ENCODE measurements at places on chromosomes 16 and 17. TPM values are rescaled to one million over a fixed set of nuclear protein-coding genes. Genes with fewer than 3 reads are reported as not detected.

The PRRT2 gene
- 36.0 TPM for total RNA-seq

GRCh38 chr17:59839651-59840328 is 53.0 kb downstream of the TUBD1 start:
- H3K27me3 ChIP-seq: no peaks in the 10 kb centered on the region
- no peaks in the 10 kb centered on the region for H3K36me3 ChIP-seq
- H3K27ac ChIP-seq: peak overlapping the region; percentile 89
- peaks cover 3% of the 10 kb centered on the region for H3K4me1 ChIP-seq
- peak overlapping the region; percentile 63 for H3K4me3 ChIP-seq

DNA sequence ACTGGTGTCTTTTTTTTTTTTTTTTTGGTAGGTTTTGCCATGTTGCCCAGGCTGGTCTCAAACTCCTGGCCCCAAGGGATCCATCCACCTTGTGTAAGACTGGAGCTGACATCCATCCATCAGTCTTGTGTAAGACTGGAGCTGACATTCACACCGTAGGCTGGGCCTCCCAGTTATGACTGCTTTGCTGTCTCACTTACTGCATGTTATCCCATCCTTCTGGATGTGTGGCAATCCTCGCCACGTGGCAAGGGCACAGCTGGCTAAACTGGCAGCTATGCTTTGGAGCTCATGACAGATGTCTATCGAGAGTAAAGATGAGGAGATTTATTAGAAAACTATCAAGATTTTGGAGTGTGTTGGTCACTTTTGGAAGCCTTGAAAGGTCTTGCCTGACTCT is 115.1 kb downstream of the ABCA8 start:
- no peaks in the 10 kb centered on the region for H3K27me3 ChIP-seq
- DNase-seq: no peak
- H3K36me3 ChIP-seq: no peaks in the 10 kb centered on the region
- no peak overlapping the region for H3K27ac ChIP-seq
- H3K4me1 ChIP-seq: peaks cover 1% of the 10 kb centered on the region

- no peak for DNase-seq
- H3K4me1 ChIP-seq: peaks cover 14% of the 10 kb centered on the region
- H3K27ac ChIP-seq: no peak overlapping the region
- H3K4me3 ChIP-seq: no peak overlapping the region
- no peaks in the 10 kb centered on the region for H3K27me3 ChIP-seq
- H3K36me3 ChIP-seq: no peaks in the 10 kb centered on the region
Measured at GRCh38 chr17:61323909-61324868, 75.5 kb upstream of the TBX2 start.

- H3K27ac ChIP-seq: no peak overlapping the region
- no peaks in the 10 kb centered on the region for H3K4me1 ChIP-seq
- no peaks in the 10 kb centered on the region for H3K36me3 ChIP-seq
- H3K27me3 ChIP-seq: no peaks in the 10 kb centered on the region
- peak overlapping the region; percentile 35 for H3K4me3 ChIP-seq
Measured at GRCh38 chr17:39026980-39027451, 59.8 kb upstream of the FBXO47 start.

DNA sequence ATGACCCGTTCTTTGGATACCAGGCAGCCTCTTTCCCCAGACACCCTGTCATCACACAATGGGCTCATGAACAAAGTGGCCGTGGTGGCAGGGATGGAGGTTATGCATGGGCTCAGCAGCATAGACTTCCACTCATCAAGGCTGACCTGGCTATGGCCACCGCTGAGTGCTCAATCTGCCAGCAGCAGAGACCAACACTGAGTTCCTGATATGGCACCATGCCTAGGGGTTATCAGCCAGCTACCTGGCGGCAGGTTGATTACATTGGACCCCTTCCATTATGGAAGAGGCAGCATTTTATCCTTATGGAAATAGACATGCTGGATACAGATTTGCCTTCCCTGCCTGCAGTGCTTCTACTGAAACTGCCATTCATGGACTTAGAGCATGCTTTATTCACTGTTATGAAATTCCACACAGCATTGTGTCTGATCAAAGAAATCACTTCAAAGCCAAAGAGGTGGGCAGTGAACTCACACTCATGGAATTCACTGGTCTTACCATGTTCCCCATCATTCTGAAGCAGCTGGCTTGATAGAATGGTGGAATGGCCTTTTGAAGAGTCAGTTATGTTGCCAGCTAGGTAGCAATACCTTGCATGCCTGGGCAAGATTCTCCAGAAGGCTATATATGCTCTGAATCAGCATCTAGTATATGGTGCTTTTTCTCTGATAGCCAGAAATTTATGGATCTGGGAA is 160.6 kb downstream of the PRKCB start:
- H3K27me3 ChIP-seq: no peaks in the 10 kb centered on the region
- H3K27ac ChIP-seq: no peak overlapping the region
- H3K4me3 ChIP-seq: no peak overlapping the region
- no peak for DNase-seq

- no peak overlapping the region for H3K4me3 ChIP-seq
- H3K27ac ChIP-seq: no peak overlapping the region
- H3K36me3 ChIP-seq: no peaks in the 10 kb centered on the region
- peak; percentile 61 for DNase-seq
- peaks cover 3% of the 10 kb centered on the region for H3K4me1 ChIP-seq
Measured at GRCh38 chr16:24670623-24671454, 58.6 kb upstream of the TNRC6A start.

- H3K4me1 ChIP-seq: no peaks in the 10 kb centered on the region
- no peak overlapping the region for H3K27ac ChIP-seq
- H3K4me3 ChIP-seq: no peak overlapping the region
- DNase-seq: no peak
- H3K36me3 ChIP-seq: no peaks in the 10 kb centered on the region
Measured at GRCh38 chr17:74049967-74050458, 153.5 kb upstream of the RPL38 start.

The ALOX15B gene
- total RNA-seq: not detected

- DNase-seq: no peak
- H3K27me3 ChIP-seq: no peaks in the 10 kb centered on the region
- H3K36me3 ChIP-seq: no peaks in the 10 kb centered on the region
- no peak overlapping the region for H3K27ac ChIP-seq
- no peaks in the 10 kb centered on the region for H3K4me1 ChIP-seq
- no peak overlapping the region for H3K4me3 ChIP-seq
Measured at GRCh38 chr16:46882304-46882939, 1.7 kb upstream of the GPT2 start.

- H3K4me3 ChIP-seq: no peak overlapping the region
- H3K27ac ChIP-seq: no peak overlapping the region
- H3K36me3 ChIP-seq: no peaks in the 10 kb centered on the region
- H3K27me3 ChIP-seq: no peaks in the 10 kb centered on the region
- no peak for DNase-seq
Measured at GRCh38 chr16:58440131-58440530, 47.9 kb downstream of the GINS3 start.

GRCh38 chr17:78665952-78666920 is 89.0 kb upstream of the DNAH17 start:
- peak; percentile 50 for DNase-seq
- H3K4me3 ChIP-seq: no peak overlapping the region
- no peaks in the 10 kb centered on the region for H3K27me3 ChIP-seq
- H3K27ac ChIP-seq: no peak overlapping the region
- H3K36me3 ChIP-seq: no peaks in the 10 kb centered on the region
- H3K4me1 ChIP-seq: no peaks in the 10 kb centered on the region

- DNase-seq: no peak
- no peak overlapping the region for H3K27ac ChIP-seq
- no peaks in the 10 kb centered on the region for H3K36me3 ChIP-seq
- H3K4me3 ChIP-seq: no peak overlapping the region
- H3K4me1 ChIP-seq: no peaks in the 10 kb centered on the region
Measured at GRCh38 chr17:33385133-33385532, 92.0 kb upstream of the ASIC2 start.

DNA sequence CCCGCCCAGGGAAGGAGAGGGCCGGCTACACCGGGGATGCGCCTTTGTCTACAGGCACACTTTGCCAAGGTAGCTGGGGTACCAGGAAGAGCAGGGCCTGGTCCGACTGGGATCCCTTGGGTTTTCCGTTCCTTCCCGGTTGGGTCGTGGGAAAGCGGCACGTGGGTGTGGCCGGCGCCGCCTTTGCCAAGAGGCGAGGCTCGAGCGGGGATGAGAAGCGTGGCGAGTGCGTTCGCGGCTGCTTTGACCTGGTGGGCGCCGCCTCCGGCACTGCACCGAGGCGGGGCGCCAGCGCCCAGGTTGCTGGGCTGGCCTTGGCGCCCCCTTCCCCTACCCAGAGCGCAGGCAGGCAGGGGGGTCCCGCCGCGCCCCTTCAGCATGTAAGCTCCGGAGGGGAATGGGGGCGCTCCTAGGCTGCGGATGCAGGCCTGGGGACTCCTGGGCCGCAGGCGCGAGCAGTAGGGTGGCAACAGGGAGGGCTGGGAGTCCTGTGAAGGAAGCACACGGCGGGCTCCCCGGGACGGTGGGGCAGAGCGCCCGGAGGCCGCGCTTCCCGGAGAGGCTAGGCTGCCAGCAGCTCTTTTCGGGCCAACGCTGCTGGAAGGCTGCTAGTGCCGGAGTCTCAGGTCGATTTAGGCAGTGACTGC is 2.0 kb downstream of the HAS3 start:
- H3K36me3 ChIP-seq: no peaks in the 10 kb centered on the region
- H3K4me1 ChIP-seq: peaks cover 12% of the 10 kb centered on the region
- no peaks in the 10 kb centered on the region for H3K27me3 ChIP-seq
- DNase-seq: peak; percentile 60

- H3K4me3 ChIP-seq: no peak overlapping the region
- no peak for DNase-seq
- H3K4me1 ChIP-seq: no peaks in the 10 kb centered on the region
- no peak overlapping the region for H3K27ac ChIP-seq
- H3K27me3 ChIP-seq: no peaks in the 10 kb centered on the region
Measured at GRCh38 chr17:60741031-60741430, 63.4 kb downstream of the BCAS3 start.

DNA sequence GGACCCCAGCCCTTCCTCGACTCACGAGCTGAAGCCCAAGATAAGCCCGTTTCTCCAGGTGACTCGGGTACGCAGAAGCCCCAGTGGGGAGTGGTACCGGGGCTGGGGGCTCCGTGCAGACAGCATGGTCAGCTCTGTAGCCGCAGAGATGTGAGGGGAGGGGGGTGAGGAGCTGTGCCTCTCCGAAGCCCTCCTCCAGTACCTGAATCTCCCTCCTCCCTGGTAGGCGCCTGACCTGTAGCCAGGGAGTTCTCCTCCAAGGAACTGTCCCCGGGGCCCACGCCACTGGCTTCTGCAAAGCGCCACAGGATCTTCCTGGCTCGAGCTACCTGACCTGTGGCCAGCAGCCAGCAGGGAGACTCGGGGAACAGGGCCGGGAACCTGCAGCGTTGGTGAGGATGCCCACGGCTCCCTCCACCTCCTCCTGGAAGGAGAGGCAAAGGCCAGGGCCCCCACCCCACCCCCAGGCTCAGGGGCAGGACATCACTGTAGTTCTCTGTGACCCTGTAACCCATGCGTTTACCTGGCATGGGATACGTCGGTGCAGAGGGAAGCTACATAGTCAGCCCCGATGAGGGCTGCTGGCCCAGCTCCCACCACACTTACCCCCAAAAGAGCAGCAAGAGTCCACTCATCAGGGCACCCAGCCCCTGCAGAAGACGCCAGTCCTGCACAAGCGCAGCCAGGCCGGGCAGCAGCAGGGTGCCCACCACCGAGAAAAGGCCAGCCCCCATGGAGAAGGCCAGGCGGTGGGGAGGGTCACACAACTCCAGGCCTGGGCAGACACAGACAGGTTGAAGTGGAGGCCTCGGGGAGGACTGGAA is 1.7 kb downstream of the SLC22A31 start:
- no peak overlapping the region for H3K4me3 ChIP-seq
- H3K27ac ChIP-seq: no peak overlapping the region
- H3K4me1 ChIP-seq: peaks cover 3% of the 10 kb centered on the region
- no peaks in the 10 kb centered on the region for H3K27me3 ChIP-seq
- no peaks in the 10 kb centered on the region for H3K36me3 ChIP-seq

DNA sequence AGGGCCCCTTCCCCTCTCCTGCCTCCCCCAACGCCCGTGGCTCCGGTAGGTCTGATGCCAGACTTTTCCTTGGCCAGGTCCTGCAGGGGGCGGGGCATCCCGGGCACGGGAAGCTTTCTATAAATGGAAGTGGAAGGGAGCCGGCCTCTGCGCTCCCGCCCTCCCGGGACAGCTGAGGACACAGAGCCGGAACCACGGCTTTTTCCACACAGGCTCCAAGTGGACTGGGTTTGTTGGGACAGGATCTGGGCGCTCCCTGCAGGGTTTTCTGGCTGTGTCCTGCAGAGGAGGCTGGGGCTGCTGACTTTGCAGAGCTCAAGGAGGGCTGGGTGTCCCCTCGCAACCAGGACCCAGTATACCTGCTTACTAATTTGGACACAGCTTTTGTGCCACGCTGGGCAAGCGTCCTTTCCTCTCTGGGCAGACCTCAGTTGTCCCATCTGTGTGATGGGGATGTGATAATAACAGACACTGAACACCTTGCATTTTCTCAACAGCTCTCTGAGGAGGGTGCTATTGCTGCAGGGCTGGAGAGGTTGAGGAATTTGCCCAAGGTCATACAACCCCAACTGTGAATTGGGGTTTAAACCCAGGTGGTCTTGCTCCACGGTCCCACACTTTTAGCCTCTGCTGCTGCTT is 1.8 kb downstream of the TNS4 start:
- peaks cover 2% of the 10 kb centered on the region for H3K4me1 ChIP-seq
- DNase-seq: peak; percentile 84
- no peak overlapping the region for H3K27ac ChIP-seq
- no peaks in the 10 kb centered on the region for H3K36me3 ChIP-seq
- no peaks in the 10 kb centered on the region for H3K27me3 ChIP-seq

The CD68 gene
- 15.4 TPM for total RNA-seq

GRCh38 chr17:38459567-38459966 is 31.3 kb downstream of the ARHGAP23 start:
- no peak overlapping the region for H3K4me3 ChIP-seq
- H3K27ac ChIP-seq: no peak overlapping the region
- H3K27me3 ChIP-seq: no peaks in the 10 kb centered on the region

DNA sequence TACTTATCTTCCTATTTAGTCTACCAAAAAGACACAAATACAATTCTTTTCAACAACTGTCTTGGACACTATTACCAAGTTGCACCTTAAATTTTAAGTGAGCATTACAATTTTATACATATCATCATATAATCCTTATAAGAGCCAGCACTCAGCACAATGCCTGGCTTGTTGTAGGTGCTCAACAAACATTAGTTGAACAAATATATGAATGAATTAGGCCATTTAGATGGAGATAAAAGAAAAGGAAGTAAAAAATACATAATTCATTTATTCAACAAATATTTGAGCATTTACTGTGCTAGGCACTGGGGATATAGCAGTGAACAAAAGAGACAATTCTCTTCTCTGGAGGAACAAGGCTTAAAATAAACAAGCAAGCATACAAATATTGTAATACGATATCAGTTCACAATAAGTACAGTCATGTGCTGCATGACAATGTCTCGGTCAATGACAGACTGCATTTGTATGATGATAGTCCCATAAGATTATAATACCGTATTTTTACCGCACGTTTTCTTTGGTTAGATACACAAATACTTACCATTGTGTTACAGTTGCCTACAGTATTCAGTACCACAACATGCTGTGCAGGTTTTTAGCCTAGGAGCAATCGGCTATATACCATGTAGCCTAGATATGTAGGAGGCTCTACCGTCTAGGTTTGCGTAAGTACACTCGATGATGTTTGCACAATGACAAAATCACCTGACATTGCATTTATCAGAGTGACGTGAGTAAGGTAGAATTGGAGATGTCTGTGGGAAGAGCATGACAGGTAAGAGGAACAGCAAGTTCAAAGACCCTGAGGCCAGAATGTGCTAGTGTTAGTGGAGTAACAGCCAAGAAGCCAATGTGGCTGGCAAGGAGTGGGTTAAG is 86.4 kb upstream of the HS3ST2 start:
- no peaks in the 10 kb centered on the region for H3K27me3 ChIP-seq

- no peak for DNase-seq
- H3K27ac ChIP-seq: no peak overlapping the region
- no peak overlapping the region for H3K4me3 ChIP-seq
- H3K36me3 ChIP-seq: no peaks in the 10 kb centered on the region
- no peaks in the 10 kb centered on the region for H3K4me1 ChIP-seq
Measured at GRCh38 chr17:74051348-74051747, 152.1 kb upstream of the RPL38 start.

Data from ovary (tissue), 10 donors.